ENCODE measurements at places on chromosomes 16 and 17.
A peak's percentile ranks its signal among the peaks of the same experiment; 100 is the strongest.

GRCh38 chr17:33284022-33284421, 9.1 kb downstream of the ASIC2 start:
- DNase-seq, result no peak

DNA sequence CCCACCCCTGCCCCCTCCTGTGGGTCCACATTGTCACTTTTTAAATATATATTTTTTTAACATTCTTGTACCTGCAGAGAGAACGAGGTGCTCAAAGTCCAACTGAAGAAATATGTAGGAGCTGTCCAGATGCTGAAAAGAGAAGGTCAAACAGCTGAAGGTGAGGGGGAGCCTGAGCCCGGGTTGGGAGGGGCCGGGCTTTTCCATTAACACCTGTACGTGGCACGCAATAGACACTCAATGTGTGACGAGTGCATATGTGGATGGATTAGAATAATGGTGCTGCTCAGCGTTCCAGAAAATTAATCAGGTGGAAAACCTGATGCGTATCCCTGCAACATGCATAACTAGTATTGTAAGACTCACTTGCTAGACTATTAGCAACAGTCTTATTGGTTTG, 223.0 kb downstream of the SNX29 start:
- no peak for DNase-seq

GRCh38 chr16:70569752-70570151, 46.1 kb downstream of the SF3B3 start:
- DNase-seq, result no peak

- DNase-seq, result no peak
These were observed 34.6 kb downstream of the MBTPS1 start for GRCh38 chr16:84082110-84082509.

- no peak for DNase-seq
These were observed 104.5 kb downstream of the SNX29 start for GRCh38 chr16:12081048-12081404.

GRCh38 chr16:66405057-66405783, 21.9 kb upstream of the BEAN1 start:
- DNase-seq, result no peak

GRCh38 chr16:1002399-1003166, 21.0 kb downstream of the SOX8 start:
- DNase-seq, result peak; percentile 26

GRCh38 chr17:57778306-57778705, 33.2 kb upstream of the CCDC182 start:
- DNase-seq, result no peak

DNA sequence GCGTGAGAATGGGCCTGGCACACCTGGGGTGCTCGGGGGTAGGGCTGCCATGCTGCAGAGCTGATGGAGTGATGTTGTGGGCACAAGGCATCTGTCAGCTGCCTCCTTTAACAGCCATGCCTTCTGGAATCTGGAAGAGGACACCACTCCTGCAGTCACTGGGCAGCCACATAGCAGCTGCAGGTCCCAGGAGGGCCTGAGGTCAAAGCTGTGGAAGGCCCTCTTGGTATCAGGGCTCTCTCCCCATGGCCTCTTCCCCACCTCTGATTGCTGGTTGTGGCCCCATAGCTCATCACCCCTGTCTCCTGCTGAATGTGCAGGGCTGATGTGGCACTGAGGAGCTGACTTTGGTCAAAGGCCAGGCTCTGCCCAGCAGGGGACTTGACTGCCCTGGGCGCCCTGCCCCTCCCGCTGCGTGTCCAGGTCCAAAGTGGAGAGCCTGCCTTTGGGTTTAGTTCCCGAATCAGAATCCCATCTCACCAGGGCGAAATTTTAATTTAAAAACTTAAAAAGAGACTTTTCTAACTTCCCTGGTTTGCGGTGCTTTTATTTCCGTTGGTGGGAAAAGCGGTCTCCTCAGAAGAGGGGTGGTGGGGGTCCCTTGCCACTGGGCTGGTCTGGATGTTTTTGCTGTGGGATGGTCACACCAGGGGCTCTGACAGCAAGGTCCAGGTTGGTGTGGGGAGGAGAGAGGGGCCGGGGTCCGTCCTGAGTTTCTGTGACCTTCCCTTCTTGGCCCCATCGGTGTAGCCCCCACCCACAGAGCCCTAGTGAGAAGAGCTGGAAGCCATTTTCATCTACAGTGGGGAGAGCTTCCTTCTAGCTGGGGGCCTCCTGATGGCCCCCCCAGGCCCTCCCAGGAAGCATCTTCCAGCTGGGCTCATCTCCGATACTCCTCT, 5.9 kb downstream of the UBALD2 start:
- no peak for DNase-seq

DNA sequence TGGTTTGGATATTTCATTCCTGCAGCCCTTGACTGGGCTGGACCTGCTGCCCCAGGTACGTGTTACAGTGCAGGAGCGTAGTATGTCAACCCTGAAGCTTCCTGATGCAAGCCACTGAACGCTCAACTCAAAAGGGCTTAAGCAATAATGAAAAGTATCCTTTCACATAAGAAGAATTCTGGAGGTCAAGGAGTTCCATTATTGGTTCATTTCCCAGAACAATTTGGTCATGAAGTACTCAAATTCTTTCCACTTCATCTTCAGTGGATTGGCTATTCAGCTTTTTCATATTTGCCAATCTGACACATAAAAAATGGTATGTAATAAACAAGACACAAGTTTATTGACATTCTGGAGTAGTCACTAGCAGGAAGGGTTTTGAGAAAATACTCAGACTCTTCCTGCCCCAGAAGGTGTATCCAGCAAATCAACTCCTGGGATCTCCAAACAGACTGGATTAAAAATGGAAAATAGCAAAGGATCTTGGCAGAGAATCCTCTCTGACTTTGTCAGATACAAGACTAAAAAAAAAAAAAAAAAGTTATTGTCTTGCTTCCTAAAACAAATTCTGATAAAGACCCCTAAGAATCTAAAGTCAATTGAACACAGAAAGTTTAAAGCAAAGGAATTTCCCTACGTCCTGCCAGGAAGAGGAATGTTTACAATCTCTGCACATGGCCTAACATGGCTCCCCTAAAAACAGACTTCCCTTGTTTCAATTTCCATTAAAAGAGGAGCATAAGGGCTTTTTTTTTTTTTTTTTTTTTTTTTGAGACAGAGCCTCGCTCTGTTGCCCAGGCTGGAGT, 37.5 kb upstream of the WSB1 start:
- no peak for DNase-seq

GRCh38 chr16:87410530-87410929, 18.4 kb downstream of the MAP1LC3B start:
- no peak for DNase-seq

GRCh38 chr17:39591958-39592954, 15.5 kb downstream of the NEUROD2 start:
- DNase-seq, result no peak

- no peak for DNase-seq
These were observed 423 bp upstream of the ASGR2 start for GRCh38 chr17:7114875-7115614.

GRCh38 chr17:82931699-82932517, 92.1 kb upstream of the ZNF750 start:
- no peak for DNase-seq

- no peak for DNase-seq
These were observed 23.6 kb downstream of the TANGO6 start for GRCh38 chr16:68866933-68867332.

DNA sequence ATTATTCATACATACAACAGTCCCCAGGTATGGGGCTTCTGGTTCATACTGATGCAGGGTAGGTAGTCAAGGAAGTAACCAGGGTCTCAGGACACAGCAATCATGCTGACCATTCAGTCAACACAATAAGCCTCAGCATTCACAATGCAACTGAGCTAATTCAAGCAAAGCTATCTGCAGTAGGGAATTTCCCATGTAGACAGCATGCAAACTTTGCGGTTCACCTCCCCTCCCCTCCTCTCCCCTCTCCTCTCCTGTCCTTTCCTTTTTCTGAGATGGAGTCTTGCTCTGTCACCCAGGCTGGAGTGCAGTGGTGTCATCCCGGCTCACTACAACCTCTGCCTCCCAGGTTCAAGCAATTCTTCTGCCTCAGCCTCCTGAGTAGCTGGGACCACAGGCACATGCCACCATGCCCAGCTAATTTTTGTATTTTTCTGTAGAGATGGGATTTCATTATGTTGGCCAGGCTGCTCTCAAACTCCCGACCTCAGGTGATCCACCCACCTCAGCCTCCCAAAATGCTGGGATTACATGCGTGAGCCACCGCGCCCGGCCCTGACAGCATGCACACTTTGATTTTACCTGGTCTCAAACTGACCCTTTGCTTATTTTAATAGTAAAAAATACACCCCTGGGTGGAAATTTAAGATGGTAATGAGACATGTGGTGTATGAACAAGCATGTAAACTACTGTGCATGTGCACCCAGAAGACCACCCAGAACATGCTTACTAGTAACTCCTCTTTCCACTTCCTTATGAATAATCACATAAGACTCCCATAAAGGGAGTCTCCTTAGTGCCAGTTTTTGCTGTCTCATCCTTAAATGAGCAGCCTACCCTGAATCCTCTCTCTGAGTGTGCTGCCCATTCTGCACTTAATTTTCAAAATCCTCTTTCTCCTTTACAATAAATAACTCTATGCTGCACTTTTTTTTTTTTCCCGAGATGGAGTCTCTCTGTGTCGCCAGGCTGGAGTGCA, 9.3 kb upstream of the RNF135 start:
- DNase-seq, result no peak

DNA sequence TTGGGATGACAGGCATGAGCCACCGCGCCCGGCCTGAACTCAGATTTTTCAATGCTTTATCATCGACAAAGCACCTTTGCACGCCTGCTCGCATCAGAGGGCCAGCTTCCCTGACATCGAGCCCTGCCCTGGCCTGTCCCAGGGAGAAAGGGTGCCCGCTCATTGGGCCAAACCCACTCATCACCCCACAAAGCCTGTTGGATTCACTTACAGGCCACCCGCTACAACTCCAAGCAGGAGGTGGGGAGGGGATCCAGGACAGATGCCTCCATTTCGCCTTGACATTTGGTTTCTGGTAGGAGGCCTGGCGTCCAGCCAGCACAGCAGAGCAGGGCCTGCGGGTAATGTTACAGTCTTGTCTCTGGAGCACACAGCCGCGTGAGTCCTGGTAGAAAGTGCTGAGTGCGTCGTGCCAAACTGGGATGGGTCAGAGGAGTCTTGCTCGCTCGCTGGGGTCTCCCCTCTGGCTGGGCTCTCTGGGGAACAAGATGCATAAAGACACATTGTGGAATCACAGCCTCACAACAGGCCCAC, 19.8 kb downstream of the SMTNL2 start:
- no peak for DNase-seq
